ENCODE measurements at places on chromosomes 13 and 19. TPM values are rescaled to one million over a fixed set of nuclear protein-coding genes. Genes with fewer than 3 reads are reported as not detected.

DNA sequence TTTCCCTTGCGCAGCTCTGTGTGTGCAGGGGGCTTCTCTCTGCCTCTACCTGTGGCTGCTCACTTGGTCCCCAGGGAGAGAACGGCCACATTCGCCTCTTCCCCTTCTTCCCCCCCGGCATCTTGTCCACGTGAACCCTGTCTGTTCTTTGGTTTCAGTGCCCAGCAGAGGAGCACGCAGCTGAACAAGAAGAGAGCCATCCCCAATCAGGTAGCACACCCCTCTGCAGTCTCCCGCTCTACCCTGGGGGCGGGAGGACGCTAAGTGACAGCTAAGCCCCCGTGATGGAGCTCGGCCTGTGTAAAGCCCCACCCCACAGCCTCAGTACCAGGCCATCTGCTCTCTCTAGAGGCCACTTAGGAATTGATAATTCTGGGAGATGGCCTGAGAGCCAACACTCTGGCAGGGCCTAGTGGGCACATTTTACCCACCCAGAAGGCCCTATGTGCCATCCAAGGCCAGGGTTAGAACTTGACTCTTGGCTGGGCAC, 30.2 kb downstream of the TMED1 start:
- H3K4me3 ChIP-seq: no peak overlapping the region
- no peak for DNase-seq
- no peak overlapping the region for H3K27ac ChIP-seq
- no peaks in the 10 kb centered on the region for H3K27me3 ChIP-seq

The IFT88 gene
- total RNA-seq: 20.3 TPM

DNA sequence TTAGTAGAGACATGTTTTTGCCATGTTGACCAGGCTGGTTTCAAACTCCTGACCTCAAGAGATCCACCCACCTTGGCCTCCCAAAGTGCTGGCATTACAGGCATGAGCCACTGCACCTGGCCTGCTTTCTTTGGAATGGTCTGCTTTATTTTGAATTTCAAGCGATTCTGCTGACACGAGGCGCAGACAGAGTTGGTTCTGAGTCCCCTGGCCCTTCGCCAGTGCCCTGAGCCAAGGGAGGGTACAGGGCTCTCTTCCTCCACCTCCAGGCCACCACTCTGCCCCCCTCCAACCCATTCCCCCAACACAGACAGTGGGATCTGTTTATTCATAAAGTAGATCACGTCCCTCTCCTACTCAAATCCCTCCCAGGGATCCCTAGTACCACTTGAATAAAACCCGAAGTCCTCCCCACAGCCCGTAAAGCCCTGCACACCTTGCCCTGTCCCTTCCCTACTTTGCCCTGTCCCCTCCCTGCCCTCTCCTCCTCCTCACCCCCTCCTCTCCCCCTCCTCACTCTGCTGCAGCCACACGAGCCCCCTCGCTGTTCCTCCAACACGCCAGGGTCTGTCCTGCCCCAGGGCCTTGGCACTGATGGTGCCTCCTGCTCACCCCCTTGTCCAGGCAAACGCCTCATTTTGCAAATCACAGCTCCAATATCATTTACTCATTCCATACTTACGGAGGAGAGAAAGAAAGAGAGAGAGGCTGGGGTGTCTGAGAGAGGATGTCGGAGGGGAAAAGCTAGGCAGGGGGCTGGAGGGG, 22.4 kb downstream of the ZNRF4 start:
- peak; percentile 87 for DNase-seq
- H3K4me3 ChIP-seq: no peak overlapping the region
- H3K36me3 ChIP-seq: no peaks in the 10 kb centered on the region
- H3K27me3 ChIP-seq: peaks cover 27% of the 10 kb centered on the region
- no peak overlapping the region for H3K27ac ChIP-seq

GRCh38 chr19:6273701-6274601, 5.8 kb downstream of the MLLT1 start:
- peak overlapping the region; percentile 96 for H3K27ac ChIP-seq
- peaks cover 82% of the 10 kb centered on the region for H3K4me1 ChIP-seq
- peaks cover 24% of the 10 kb centered on the region for H3K36me3 ChIP-seq
- H3K4me3 ChIP-seq: peak overlapping the region; percentile 52
- no peaks in the 10 kb centered on the region for H3K27me3 ChIP-seq
- peak; percentile 99 for DNase-seq

The SLC17A7 gene
- under 0.01 TPM for total RNA-seq

Data from osteoblast (primary cell).